Right ventricle myocardium superior (tissue), 1 donor: ENCODE measurements at places on chromosomes 4 and X. TPM values are rescaled to one million over a fixed set of nuclear protein-coding genes. Genes with fewer than 3 reads are reported as not detected.

ADH7 gene
- not detected for total RNA-seq

UCP1 gene
- not detected for total RNA-seq

POU3F4 gene
- total RNA-seq = not detected

PSAPL1 gene
- total RNA-seq = not detected

TMPRSS11D gene
- total RNA-seq = not detected

SLC4A4 gene
- total RNA-seq = 21.2 TPM

ADD1 gene
- 217 TPM for total RNA-seq

DRD5 gene
- not detected for total RNA-seq

PWWP3B gene
- 9.2 TPM for total RNA-seq

SMIM10 gene
- total RNA-seq = 4.6 TPM

TLR1 gene
- total RNA-seq = 3.4 TPM

SUPT20HL1 gene
- total RNA-seq = not detected

SHOX gene
- total RNA-seq = not detected

BTC gene
- not detected for total RNA-seq

ARAP2 gene
- 2.4 TPM for total RNA-seq

KANTR gene
- total RNA-seq = 3.6 TPM

HSD17B13 gene
- 0.32 TPM for total RNA-seq

AREG gene
- 0.75 TPM for total RNA-seq

SPANXB1 gene
- not detected for total RNA-seq

SPRY1 gene
- 37.3 TPM for total RNA-seq

GRIA3 gene
- total RNA-seq = 0.54 TPM

LNX1 gene
- 10.3 TPM for total RNA-seq

SRPX gene
- total RNA-seq = 36.1 TPM

SSX2B gene
- not detected for total RNA-seq

RNF150 gene
- total RNA-seq = 53.3 TPM

ARR3 gene
- not detected for total RNA-seq

RASL11B gene
- 5.4 TPM for total RNA-seq

USP17L10 gene
- total RNA-seq = not detected

SPACA5 gene
- not detected for total RNA-seq

MAGEA2B gene
- total RNA-seq = not detected

COL4A6 gene
- total RNA-seq = 7.4 TPM

PCDH19 gene
- 0.32 TPM for total RNA-seq

CHRNA9 gene
- not detected for total RNA-seq

CFP gene
- 2.6 TPM for total RNA-seq

PDE6B gene
- total RNA-seq = 1.1 TPM

MAGEA2 gene
- total RNA-seq = not detected

ARMCX2 gene
- total RNA-seq = 31.7 TPM

ZNF674 gene
- total RNA-seq = 2.7 TPM

COL25A1 gene
- 0.24 TPM for total RNA-seq

RAB41 gene
- not detected for total RNA-seq

CT45A10 gene
- total RNA-seq = not detected

NOX1 gene
- total RNA-seq = not detected

PAGE1 gene
- total RNA-seq = not detected

ZAR1 gene
- not detected for total RNA-seq

DCLK2 gene
- total RNA-seq = 19.9 TPM

SHROOM2 gene
- total RNA-seq = 0.70 TPM
